ENCODE measurements at places on chromosomes 11 and 22.

- DNase-seq = no peak
Observed at GRCh38 chr11:32326522-32326921, 108.8 kb downstream of the WT1 start.

DNA sequence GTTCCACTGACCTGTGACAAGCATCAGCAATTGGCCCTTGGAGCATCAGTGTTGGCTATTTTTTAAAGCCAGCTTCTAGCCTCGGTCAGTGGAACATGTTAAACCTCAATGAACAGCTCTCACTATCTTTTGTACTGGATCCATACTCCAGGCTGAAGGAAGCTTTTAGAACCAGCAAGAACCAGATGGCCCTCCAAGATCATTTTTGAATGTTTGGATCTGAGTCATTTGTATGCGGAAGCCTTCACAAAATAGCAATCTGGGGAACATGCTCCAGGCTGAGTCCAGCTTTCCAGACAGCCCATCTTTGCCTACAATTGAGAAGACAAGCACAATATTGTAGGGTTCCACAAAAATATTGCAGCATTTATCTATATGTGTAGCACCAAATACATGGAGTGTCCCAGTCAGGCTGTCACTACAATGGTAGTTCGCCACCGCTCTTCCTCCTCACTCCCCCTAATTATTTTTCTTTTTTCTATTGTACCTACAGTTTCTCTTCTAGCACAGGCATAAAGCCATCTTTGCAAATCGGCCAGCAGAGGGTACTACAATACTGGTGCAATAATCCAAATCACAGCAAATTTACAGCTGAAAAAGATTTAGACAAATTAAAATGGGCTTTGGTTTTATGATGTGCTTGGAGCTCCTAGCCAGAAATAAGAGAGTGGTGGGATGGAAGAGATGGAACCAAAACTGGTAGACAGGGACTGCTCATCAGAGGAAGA is 177.4 kb upstream of the BLID start:
- DNase-seq = no peak

DNA sequence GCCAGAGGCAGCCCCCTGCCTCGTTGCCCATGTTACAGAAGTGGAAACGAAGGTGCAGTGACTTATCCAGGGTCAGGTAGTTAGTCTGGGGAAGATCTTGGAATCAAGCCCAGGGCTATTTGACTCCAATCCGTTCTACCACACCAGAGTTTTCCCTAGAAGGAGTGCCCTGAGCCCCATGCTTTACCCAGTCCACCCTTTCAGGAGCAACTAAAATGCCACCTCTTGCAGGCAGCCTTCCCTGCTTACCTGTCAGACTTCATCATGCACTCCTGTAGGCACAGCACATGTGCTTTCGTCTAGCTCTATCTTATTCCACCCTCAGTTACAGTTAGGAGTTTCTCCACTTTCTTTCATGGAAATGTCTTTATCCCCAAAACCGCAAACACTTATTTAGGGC is 80.2 kb downstream of the CHST1 start:
- DNase-seq = no peak

DNA sequence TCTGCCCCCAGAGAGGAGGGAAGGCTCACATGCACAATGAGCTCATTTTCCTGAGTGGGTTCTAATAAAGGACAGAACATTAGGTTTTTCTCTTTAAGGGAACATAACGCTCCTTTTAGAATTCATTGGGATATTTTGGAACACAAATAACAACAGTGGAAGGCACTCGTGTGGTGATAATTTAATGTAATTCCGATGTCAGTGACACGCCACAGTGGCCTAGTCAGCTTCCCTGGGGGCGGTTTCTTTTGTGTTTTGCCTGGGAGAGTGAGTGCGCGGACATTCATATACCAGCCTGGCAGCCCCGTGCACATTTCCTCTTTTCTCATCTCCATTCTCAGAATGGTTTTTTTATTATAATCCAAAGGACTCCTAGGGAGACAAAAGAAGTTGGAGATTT is 41.1 kb downstream of the SEZ6L start:
- DNase-seq = no peak

GRCh38 chr11:134564472-134565200 is 152.6 kb upstream of the B3GAT1 start:
- DNase-seq = no peak

GRCh38 chr11:12331239-12331874 is 46.0 kb upstream of the PARVA start:
- peak; percentile 52 for DNase-seq

- no peak for DNase-seq
Observed at GRCh38 chr11:120391854-120392253, 55.6 kb downstream of the ARHGEF12 start.

DNA sequence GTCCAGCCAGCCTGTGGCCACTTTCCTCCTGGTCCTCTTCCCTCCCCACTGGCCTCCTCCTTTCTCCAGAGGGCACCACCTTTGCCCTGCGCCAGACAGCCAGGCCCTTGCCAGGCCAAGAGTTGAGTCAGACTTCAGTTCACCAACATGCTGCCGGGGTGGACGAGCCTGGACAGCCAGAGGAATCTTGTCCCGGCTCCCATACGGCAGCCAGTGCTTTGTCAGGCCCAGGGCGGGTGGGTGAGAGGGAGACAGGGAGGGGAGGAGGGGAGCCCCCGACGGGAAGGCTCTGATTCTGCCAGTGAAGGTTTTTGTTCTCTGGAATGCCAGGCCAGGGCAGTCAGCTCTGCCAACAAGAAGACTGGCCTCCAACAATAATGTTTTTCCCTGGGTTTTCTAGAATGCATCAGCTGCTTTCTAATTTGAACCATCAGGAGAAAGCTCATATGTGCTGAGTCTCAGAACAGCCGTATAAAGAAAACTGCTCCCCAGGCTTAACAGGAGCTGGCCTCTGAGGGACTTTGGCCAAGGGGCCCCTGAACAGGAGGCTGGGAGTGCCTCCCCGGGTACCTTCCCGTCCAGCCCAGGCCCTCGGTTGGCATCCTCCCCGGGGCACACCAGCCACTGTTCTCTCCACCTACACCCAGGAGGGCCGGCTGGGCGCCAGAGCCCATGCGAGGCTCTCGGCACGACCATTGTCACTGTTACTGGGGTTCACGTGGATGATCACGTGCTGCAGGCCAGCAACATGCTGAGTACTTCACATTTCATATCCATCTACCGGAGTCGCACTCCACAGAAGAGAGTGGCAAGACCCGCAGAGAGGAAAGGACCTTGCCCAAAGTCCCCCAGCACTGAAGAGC is 28.6 kb downstream of the LIF start:
- no peak for DNase-seq

DNA sequence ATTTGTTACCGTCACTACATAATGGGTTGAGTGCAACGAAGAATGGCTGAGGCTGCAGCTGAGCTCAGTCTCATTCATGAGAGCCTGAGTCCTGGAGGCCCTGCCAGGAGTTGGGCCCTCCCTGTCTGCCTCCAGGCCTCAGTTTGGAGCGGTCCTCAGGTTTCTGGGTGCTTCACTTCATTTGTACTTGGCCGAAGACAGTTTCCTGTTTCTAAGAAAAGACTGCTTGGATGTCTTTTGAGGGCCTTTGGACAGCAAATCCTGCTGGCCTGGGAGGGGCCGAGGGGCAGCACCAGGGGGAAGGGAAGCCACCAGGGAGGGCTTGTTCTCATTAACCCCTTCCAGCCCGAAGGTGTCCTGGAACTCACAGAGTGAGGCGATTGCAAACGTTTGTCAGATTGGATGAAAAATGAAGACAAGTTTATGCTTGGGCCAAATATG is 163.1 kb downstream of the ETS1 start:
- no peak for DNase-seq

GRCh38 chr11:94563848-94564467 is 3.2 kb upstream of the PIWIL4 start:
- no peak for DNase-seq

GRCh38 chr11:107140983-107141382 is 122.7 kb upstream of the GUCY1A2 start:
- no peak for DNase-seq

DNA sequence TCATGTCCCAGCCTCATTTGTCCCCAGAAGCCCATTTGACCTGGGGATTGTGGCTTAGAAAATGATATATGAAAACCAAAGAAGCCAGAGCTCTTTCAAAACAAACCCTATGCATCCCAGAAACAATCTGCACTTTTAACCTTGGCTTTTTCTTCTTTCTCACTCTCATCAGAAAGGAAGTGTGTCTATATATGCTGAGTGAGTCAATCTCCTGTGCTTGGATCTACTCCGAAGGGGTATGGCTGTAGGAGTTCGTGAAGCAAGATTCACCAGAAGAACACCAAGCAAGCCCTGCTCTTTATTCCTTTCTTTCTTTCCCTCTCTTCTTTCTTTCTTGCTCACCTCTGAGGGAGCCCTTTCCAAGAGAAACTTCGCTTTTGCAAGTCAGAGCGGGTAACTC is 636 bp downstream of the PAMR1 start:
- no peak for DNase-seq

DNA sequence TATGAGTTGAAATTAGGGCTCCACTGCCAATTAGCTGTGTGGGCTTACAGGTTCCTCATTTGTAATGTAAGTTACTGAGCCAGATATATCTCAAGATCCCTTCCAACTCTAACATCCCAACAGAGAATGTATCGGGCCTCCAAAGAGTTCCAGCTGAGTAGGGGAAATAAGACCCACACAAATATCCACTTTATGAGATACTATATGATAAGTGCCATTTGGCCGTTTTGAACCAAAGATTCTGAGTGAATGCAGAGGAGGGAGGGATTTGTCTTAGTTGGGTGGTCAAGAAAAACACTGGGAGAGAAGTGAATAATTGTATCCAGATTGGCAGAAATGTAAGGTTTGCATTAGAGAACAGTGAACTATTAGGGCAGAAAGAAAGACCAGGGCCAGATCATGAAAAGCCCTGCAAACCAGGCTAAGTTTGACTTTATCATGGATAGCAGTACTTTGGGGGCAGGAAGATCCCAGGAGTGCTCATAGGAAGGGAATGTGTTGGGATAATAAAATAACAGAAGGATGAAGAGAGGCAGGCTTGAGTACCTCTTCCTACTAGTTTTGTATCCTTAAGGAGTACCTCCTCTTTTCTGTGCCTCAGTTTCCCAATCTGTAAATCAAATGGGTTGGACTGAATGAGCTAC is 63.9 kb downstream of the RPL27A start:
- no peak for DNase-seq

DNA sequence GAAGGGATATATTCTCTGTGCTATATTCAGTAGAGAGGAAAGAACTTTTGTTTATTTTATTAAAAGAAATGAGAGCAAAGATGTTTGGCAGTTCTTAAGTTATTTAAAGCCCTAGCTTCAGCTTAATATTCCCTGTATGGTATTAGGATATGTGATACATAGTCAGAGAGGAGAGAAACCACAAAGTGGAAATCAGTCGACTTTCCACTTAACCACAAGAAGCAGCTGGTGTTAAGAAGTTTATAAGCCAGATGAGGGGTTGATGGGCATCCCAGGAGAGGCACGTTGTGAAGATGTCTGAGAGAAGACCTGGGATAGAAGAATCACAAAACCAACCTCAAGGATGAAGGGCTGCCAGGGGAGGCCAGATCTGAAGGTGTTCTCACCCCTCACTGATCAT is 23.3 kb upstream of the PHF21B start:
- DNase-seq = no peak

DNA sequence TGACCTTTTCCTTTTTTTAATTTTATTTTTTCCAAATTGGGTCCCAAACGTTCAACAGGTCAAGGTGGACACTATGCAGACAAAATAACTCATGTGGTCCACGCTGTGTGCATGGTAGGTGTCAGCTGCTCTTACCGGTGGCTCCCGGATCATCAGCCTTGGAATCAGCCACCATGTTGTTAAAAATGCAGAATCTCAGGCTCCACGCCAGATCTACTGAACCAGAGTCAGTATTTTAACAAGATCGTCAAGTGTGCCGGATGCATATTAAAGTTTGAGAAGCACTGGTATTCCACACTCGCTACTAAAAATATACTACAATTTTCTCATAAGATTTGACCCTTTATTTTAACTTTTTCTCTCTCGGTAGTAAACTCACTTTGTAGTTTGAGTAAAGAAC is 553 bp upstream of the LDLRAD3 start:
- no peak for DNase-seq

DNA sequence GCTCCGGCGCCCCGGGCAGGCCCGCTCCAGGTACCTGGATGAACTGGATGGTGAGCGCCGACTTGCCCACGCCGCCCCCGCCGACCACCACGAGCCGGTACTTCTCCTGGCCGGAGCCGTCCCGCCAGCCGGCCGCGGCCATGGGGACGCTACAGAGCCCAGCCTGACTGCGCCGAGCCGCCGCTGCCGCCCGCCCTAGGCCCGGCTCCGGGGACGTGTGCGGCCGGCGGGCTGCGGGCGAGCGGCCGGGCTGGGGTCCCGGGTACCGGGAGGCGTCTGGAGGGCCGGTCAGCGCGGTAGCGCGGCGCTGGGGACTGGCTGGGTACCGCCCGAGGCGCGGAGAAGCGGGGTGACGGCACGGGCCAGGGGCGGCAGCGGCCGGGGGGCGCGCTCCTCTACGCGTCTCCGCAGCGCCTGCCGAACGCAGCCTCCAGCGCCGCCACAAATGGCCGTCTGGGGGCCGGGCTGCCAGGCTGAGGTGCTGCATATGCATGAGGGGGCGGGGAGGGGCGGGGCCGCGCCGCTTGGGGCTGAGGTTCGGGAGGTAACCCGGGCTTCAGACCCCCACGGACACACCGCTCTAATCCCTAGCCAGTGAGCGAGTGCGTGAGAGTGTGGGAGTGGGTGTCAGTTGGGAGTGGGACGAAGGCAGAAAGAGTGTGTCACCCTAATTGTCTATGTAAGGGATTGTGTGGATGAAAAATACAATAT is at the start of gene RRAS2:
RRAS2 (minus strand) TSS at position 455 of the 711 bp plus-strand sequence; CDS start at position 142, 313 bp downstream.
- DNase-seq = peak; percentile 88

DNA sequence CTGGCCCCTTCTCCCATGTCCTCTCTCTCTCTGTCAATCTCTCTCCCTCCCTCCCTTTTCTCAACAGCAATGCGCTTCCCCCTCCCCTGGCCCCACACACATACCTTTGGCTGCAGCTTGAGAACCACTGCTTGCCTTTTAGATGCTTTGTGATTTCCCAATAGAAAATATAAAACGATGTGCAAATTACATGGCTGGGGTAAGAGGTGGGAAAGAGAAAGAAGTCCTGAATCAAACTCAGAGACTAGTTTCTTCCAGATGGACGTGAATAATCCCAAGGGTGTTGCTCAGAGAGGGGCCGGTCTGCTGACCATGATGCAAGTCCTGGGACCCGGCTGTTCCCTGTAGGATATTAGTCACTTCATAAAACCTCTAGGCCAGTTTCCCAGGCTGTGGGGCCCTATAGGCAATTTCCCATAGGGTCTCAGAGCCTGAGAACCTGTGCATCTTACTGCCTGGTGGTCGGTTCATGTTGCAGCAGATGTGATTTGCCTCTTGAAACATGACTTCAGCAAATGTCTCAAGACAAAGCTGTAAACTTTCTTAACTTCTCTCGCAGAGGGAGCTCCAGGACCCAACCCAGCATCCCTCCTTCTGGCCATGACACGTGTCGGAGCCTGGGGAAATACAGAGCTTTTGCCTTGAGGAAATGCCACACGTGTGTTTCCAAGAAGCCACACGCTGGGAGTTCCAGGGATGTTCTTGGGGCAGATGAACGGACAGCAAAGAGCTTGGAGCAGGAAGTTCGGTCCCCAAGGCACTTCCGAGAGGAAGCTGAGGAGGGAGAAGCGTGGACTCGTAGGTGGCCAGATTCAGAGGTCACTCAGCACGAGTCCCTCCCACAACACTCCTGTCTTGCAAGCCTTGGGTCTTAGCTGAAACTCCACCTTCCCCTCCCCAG is 34.5 kb upstream of the ETS1 start:
- peak; percentile 12 for DNase-seq

Data from CD4-positive, CD25-positive, alpha-beta regulatory T cell (primary cell).